ENCODE measurements at places on chromosomes 5 and 9.

DNA sequence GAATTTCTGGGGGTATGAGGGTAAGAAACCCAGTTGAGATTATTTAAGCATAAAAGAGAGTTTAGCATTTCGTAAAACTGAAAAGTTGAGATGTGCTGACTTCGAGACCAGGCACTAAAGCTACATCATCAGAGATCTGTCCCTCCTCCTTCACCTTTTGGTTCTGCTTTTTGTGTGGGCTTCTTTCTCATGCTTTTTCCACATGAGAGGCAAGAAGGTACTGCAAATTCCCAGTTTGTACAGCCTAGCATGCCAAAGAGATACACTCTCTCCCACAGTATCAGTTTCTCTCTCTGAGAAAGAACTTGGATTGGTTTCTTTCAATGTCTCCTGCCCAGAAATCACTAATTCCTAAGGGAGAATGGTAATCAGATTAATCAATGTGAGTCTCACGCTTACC lies 584.7 kb downstream of the SEMA5A start:
- DNase-seq = no peak

DNA sequence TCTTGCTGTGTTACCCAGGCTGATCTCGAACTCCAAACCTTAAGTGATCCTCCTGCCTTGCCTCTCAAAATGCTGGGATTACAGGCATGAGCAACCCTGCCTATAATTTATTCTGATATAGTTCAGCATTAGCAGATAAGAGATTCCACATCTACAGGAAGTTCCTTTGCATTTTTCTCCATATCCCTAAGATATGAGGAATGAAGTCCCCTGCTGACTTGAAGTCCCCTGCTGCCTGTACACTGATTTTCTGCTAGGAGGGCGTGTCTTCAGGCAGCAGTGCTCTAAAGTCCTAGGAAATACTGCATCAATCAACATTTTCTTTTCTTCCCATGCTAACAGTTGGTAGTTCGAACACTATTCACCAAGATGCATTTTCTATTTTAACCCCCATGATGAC lies 105.8 kb downstream of the ARHGAP26 start:
- DNase-seq = no peak

DNA sequence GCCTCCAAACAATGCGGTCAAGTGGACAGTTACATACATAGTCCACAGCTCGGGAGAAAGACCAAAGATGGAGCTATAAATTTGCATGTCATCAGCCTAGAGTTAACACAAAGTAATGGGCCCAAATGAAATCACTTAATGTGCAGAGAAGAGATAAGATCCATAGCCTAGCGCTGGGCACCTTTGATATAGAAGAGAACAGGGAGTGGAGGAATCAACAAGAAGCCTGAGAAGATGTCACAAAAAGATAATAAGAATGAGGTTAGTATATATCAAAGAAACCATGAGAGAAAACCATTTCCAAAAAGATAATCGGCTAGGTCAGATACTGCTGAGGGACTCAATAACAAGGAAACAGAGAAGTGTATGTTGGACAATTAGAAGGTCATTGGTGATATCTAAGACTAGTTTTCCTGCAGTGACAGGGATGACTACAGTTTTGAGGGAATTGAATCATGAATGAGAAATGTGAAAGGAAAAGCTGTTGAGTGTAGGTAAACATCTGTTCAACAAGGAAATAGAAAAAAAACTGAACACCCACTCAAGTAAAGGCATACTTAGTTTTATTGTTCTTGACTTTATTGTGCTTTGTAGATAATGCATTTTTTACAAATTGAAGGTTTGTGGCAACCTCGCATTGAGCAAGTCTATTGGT lies 68.7 kb upstream of the CDH6 start:
- DNase-seq = no peak

DNA sequence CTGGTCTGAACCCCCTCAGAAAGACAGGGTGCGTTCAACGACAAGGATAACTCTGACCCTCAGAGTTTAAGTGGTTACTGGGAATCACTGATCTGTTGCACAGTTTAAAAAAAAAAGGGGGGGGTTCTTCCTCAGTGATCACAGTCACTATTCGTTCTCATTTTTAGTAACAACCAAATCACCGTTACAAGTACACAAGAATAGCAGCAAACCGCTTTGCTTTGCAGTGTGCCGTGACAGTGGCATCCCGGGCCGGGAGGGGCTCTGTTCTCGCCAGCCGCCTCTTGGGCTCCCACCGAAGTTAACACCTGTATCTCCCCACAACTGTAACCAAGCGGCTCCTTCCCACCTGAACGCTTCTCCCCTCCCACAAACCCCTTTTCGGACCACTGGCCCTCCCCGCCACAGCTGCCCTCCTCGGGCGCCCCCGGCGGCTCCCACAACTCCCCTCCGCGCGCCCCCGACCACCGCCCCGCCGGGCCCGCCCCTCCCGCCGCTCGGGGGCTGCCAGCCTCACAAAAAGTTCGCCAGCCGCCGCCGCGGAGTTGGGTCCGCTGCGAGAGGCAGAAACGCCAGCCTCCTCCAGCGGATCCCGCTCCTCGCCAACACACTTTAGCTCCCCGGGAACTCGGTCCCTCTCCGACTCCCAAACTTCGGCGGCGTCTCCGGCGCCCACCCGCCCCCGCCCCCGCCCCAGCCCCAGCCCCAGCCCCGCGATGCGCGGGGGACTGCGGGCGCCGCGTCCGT lies 1.2 kb downstream of the SSBP2 start:
- peak; percentile 62 for DNase-seq

DNA sequence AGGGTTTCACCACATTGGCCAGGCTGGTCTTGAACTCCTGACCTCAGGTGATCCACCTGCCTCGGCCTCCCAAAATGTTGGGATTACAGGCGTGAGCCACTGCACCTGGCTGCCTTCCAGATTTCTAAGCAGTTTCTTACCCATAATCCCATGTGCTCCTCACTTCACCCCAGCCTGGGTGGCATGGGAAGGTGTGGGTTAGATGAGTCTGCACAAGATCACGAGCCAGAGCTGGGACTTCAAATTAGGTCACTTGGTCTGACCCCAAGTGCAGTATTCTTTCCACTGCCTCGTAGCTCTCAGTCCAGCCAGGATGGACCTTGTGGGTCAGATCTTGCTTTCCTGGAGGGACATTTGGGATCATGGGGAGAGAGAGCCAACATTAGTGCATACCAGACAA lies 37.5 kb upstream of the STRBP start:
- no peak for DNase-seq

- peak; percentile 23 for DNase-seq
Observed at GRCh38 chr9:19922476-19923118, 133.8 kb upstream of the SLC24A2 start.

GRCh38 chr5:89946508-89946907 lies 463.0 kb downstream of the CETN3 start:
- no peak for DNase-seq

GRCh38 chr5:13632676-13633075 lies 311.8 kb downstream of the DNAH5 start:
- no peak for DNase-seq
